ENCODE measurements at places on chromosomes 11 and 22. TPM values are rescaled to one million over a fixed set of nuclear protein-coding genes. Genes with fewer than 3 reads are reported as not detected.

DNA sequence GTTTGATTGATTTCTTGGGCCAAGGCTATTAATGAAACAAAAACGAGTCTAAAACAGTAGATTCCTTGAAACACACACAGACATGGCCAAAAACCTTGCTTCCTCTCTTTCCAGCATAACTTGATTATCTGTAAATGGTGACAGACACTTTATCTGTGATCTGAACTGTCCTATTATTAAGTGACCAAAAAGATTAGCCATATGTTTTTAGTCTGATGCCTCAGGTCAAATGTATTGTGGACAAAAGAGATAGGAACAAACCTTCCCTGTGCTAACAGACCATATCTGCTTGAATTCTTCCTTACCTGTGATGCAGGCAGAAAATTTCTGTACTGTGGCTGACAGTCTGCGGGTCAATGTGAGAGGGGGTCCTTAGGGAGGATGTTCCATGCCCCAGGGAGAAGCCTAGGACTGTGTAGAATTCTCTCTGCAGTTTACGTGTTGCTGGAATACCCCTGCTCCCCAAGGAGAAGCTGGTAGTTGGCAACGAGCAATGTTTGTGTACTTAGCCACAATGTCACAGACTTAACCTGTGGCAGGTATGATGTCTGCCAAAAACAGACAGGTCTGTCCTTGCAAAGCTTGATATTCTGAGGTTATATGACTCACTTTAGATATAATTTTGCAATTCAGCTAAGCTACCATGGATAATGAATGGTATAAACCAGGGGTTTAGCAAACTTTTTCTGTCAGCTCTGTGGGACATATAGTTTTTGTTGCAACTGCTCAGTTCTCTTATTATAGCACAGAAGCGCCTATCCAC lies 31.2 kb downstream of the C11orf71 start:
- DNase-seq, result no peak

GRCh38 chr22:29641042-29641699 lies 37.7 kb downstream of the NF2 start:
- no peak for DNase-seq

DNA sequence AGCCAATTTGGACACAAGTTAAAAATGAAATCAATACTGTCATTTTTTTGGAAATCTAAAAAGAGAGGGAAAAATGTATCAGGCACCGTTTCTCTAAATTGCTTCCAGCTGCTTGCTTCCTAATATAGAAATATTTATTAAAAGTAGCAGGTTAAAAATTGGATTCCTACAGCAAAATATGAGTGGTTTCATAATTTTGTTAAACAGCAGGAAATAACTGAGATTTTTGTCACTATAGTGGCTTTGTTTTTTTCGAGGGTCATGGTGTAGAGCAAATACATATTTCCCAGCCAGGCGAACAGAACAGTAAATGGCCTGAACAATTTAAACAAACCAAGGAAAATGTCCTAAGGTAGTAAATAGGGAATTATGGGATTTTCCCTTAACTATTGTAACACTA lies 159.7 kb downstream of the DDX10 start:
- DNase-seq, result no peak

- DNase-seq, result no peak
These were observed 70.6 kb downstream of the BCR start for GRCh38 chr22:23250785-23251363.

DNA sequence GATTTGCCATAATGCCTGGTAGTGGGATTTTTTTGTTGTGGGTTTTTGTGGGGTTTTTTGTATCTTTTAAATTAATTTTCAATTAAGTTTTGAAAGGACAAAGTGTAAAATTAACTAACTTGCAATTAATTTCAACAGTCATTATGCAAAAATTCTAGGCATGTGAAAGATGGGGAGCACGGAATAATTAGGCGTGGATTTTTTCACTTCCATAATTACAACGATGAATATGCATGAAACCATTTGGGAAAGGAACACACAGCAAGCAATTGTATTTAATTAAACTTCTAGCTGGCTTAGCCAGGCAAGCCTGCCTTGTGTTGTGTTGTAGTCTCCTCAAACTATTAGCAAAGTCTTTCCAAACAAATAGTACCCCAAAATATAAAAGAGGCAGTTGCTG lies 87.8 kb downstream of the COMMD9 start:
- no peak for DNase-seq

GRCh38 chr11:106202935-106203620 lies 125.6 kb downstream of the AASDHPPT start:
- DNase-seq, result no peak

MISFA gene
- 3.3 TPM for total RNA-seq

Measured in mucosa of descending colon (tissue), 3 donors.